ENCODE measurements at places on chromosomes 7 and 10.

GRCh38 chr7:48421357-48421756, 250.1 kb downstream of the ABCA13 start:
- no peak for DNase-seq

GRCh38 chr7:84336303-84336702, 141.7 kb upstream of the SEMA3A start:
- DNase-seq, result no peak

DNA sequence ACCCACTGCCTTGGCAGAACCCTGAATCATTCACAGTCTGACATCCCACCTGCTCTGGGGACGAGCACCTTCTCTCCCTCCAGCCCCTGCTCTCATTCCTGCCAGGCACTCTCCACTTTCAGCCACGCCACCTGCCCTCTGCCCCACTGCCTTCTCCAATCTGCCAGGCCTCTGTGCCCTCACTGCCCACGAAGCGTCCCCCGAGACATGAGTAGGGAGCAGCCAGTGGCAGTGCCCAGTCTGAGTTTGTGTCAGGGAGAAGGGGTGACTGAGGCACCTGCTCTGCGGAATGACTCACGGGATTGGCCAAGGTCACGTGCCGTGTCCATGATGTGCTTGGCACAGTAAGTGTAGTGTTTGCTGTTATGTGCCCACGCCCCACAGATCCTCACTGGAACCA, 215.2 kb upstream of the PPP2R2D start:
- no peak for DNase-seq

GRCh38 chr10:63583909-63584724, 62.9 kb downstream of the REEP3 start:
- DNase-seq, result no peak

DNA sequence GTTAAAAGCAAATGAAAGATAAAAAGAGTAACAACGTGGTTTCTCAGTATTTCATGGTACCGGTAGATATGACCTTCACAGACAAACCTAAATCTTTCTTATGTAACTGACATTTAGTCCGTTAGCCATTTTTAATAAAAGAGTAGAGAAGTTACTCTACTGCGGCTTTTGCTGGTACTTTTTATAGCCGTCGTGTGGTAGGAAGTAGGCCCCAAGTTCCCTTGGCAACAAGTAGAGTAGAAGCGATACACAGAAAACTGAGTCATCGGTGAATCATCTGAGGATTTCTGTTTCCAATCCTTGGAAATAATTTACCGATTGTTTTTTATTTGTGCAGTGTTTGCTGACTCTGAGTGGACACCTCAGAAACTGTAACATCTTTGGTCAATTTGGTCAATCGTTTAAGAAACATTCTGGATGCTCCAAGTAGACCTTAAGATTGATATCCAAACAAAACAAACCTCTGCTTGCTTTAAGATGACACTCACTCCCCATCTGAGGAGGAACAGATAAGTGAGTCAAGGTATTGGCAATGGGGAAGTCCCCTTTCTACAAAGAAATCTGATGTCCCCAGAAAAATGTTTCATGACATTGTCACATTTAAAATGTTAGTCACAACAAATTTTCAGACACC, 63.9 kb upstream of the AHR start:
- no peak for DNase-seq

DNA sequence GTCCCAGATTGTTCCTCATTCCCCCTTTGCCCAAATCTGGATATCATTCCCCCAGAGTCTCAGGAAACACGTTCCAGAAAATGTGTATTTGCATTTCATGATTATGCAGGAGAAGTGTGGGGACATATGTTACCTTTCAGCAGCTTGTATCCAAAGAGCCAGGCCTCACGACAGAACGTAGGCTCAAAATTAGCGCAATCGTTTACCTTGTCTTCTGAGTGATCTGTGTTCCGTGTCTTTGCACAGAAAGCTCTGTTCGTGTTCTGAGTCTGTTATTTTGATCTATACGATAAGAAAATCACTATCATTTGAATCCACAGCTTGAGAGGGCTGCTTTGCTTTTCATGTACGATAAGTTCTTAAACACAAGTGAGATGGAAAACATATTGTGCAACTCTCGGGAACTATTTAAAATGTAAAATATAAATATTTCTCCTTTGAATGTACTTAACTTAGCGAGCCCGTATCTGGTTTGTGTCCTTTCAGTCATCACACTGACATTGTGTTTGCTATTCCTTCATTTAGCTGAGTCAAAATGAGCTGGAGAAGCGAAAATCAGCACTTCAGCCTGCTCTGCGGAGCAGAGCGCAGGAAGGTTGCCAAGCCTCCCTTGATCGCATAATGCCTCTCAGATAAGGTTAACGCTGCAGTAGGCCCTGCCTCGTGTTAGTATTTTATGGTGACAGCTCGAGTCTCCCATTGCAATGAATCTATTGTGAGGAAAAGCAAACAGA, 80.2 kb upstream of the CACNB2 start:
- DNase-seq, result no peak

- no peak for DNase-seq
These were observed 187.1 kb downstream of the KIF20B start for GRCh38 chr10:89888321-89889070.

GRCh38 chr10:71302874-71303568, 16.0 kb upstream of the SLC29A3 start:
- no peak for DNase-seq

- no peak for DNase-seq
These were observed 42.9 kb downstream of the CFAP58 start for GRCh38 chr10:104396581-104396980.

DNA sequence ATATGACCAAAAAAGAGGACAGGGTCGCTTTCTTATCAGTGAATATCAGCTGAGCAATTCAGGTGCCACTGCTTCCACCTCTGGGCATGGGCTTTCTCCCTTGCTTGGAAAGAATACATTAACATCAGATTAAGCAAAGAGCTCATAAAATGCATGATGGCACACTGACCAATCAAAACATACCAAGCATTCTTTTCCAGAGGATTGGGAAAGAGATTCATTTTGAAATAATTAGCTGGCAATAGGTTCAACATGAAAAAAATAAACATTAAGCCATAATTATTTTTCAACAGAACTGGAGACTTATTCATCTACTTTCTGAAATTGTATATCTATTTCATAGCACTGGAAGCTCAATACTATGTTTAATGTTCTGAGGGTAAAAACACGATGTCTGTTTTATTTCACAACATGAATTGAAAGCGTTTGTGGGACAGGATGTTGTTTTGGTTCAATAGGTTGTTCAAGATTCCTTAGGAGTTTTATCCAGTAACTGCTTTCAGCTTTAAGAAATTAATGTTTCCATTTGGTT, 53.2 kb downstream of the TFAM start:
- DNase-seq, result no peak

DNA sequence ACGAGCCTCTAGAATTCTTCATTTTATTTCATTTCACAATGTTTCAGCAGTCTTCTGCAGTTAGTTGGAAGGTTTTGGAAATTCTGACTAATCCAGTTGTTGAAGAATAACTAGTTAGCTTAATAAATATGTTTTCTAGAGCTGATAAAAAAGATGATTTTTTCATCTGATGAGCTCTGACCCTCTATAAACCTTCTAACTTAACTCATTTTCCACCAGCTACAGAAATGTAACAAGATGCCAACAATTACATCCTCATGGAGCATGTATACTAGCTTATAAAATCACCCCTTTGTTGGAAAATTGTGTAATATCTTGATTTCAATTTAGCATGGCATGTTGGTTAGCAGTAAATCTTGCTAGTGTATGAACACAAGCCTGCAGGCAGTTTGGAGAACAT, 33.1 kb downstream of the KAT6B start:
- DNase-seq, result no peak

Measured in left hindlimb (tissue), 1 donor.